ENCODE measurements at places on chromosomes 5 and 9. TPM values are rescaled to one million over a fixed set of nuclear protein-coding genes. Genes with fewer than 3 reads are reported as not detected.

Gene RNF180
- total RNA-seq, result 0.67 TPM

Gene IFNA21
- not detected for total RNA-seq

DNA sequence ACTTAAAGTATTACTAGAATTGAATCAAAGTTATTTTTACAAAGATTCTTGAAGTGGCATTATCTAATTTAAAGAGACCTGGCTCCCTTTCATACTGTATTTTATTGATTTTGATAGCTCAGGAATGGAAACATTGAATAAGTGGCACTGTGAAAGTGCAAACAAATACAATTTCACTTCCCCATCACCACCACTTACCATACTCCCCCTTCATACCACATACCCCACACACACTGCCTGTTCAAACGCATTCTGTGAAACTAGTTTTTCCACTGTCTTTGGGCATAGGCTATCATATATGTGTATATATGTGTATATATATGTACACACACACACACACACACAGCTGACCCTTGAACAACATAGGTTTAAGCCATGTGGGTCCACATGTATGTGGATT is 62.1 kb upstream of the ATG10 start:
- H3K27ac ChIP-seq, result no peak overlapping the region
- no peak for DNase-seq
- no peaks in the 10 kb centered on the region for H3K36me3 ChIP-seq
- H3K4me1 ChIP-seq, result peaks cover 15% of the 10 kb centered on the region
- H3K4me3 ChIP-seq, result no peak overlapping the region

GRCh38 chr5:171975877-171976667 is 30.4 kb downstream of the FBXW11 start:
- H3K36me3 ChIP-seq, result no peaks in the 10 kb centered on the region
- no peak for DNase-seq
- H3K4me3 ChIP-seq, result no peak overlapping the region
- peaks cover 18% of the 10 kb centered on the region for H3K4me1 ChIP-seq

DNA sequence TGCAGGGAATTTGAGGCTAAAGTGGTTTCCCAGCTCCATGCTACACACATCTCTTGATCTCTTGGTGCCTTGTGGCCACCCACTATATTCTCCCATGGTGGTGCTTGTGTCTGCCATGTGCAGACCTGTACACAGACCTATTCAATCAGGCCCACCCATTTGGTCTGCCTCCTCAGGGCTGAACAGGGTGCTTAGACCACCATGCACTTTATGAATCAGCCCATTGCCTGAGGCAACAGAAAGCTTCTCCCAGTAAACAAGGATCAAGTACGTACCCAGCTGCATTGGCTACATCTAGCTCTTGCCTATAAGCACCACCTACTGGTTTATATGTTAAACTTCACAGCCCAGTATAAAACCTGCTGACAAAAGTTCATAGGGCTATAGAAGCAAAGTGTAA is 664.3 kb upstream of the EDIL3 start:
- H3K4me3 ChIP-seq, result no peak overlapping the region
- DNase-seq, result peak; percentile 51
- no peaks in the 10 kb centered on the region for H3K4me1 ChIP-seq

DNA sequence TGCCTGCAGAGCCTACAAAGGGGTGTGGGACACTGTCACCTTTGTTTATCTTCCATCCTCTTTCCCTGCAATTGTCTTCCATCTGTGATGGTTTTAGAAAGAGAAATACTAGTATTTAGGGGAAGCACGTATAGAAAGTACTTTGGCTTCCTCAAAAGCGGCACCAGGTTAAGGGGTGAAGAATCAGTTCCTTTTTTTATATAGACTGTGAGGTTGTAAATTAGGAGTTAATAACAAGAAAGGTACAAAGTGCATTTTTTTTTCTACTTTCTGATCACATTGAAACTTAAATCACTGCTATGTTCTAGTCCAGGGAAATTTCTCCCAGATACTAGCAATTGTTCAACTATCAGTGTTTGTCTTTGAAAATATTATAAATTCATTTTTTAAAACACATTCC is 219.3 kb downstream of the CEMIP2 start:
- peaks cover 62% of the 10 kb centered on the region for H3K27me3 ChIP-seq
- H3K36me3 ChIP-seq, result no peaks in the 10 kb centered on the region
- H3K4me3 ChIP-seq, result no peak overlapping the region
- H3K27ac ChIP-seq, result no peak overlapping the region
- no peaks in the 10 kb centered on the region for H3K4me1 ChIP-seq

DNA sequence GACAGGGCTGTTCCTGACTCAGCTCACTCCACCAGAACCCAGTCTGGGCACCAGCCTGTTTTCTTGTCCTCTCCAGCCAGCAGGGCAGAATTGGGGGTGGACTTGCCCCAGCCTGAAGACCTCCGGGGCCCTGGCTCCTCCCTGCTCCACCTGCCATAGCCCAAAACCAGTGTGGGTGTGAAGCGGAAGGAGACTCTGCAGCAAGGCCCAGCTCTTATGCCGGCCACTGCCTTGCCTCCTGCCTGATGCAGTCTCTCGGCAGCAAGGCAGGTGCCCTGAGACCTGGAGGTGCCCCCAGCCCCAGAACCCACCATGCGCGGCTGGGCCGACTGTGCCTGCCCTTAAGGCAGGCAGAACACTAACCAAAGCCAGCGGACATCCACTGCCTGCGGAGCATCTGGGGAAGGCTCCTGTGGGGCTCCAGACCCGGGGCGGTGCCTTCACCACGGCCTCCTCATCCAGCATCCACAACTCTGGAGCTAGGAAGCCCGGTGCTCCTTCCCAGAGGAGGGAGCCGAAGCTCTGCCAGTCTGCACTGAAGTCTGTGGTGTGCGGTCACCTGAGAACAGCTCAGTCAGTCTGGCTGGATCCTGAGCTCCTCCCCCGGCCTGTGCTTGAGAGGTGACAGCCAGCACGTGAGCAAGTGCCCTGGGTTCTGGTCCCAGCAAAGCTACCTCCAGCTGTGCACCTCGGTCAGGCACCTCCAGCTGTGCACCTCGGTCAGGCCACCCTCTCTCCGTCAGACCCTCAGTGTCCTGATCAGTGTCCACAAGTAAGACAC is 116.7 kb downstream of the ADAMTS2 start:
- no peak overlapping the region for H3K4me3 ChIP-seq
- H3K27me3 ChIP-seq, result no peaks in the 10 kb centered on the region
- peaks cover 6% of the 10 kb centered on the region for H3K4me1 ChIP-seq
- DNase-seq, result no peak
- no peaks in the 10 kb centered on the region for H3K36me3 ChIP-seq
- no peak overlapping the region for H3K27ac ChIP-seq

- H3K36me3 ChIP-seq, result no peaks in the 10 kb centered on the region
- peak overlapping the region; percentile 89 for H3K27ac ChIP-seq
- DNase-seq, result peak; percentile 21
Observed at GRCh38 chr5:119453040-119453373, 710 bp downstream of the HSD17B4 start.

DNA sequence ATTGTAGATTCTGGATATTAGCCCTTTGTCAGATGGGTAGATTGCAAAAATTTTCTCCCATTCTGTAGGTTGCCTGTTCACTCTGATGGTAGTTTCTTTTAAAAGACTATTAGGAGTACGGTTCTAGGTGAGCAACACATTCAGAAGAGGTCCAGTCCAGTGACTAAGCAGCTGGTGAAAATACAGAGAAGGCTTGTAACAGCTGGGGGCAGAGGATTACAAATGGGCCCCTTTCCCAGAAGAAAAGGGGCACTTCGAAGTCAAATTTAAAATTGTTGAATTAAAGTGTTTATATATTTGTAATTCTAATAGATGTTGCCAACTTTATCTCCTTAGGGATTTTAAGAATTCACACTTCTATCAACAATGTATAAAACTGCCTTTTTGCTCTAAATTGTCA is 720.5 kb downstream of the TLE4 start:
- no peak overlapping the region for H3K27ac ChIP-seq
- H3K4me3 ChIP-seq, result no peak overlapping the region
- no peaks in the 10 kb centered on the region for H3K4me1 ChIP-seq
- DNase-seq, result no peak

DNA sequence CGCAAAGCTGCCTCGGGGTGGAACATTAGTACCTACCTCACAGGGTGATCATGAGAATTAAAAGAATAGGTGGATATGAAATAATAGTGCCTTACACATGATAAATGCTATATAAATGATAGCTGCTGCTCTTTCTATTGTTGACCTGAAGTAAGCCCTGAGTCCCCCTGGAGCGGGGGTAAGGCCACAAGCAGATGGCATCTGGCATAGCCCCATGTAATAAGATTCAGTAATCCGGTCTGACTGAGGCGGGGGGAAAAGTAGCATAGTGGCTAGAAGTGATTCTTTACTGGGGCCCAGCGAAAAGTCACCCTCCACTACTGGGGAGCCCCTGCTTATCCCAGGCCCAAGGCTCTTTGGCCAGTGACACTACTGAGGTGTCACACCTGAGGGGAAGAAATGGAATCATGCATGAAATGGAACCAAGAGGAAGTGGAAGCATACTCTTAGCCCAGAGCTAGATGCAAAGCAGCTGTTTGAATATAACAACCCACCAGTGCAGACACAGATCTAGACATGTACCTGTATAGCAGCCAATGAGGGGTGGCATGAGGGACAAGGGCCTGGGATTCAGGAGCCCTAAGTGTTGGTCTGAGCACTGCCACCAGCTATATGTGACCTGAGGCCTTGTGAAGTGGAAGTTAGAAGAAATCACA is 16.1 kb upstream of the FGFR4 start:
- no peaks in the 10 kb centered on the region for H3K36me3 ChIP-seq
- no peaks in the 10 kb centered on the region for H3K27me3 ChIP-seq
- no peak overlapping the region for H3K27ac ChIP-seq
- no peaks in the 10 kb centered on the region for H3K4me1 ChIP-seq

- no peak overlapping the region for H3K27ac ChIP-seq
- no peaks in the 10 kb centered on the region for H3K27me3 ChIP-seq
- H3K4me3 ChIP-seq, result no peak overlapping the region
Observed at GRCh38 chr9:136615631-136616306, 46.9 kb upstream of the EGFL7 start.

All from A673 (cell line).